GM23248 (cell line): ENCODE measurements at places on chromosomes 1 and 21. TPM values are rescaled to one million over a fixed set of nuclear protein-coding genes. Genes with fewer than 3 reads are reported as not detected.

CLK2 gene
- total RNA-seq: 16.8 and 24.0 TPM in 2 replicates

TMEM81 gene
- 0.51 and 2.2 TPM in 2 replicates for total RNA-seq

LIPI gene
- total RNA-seq: not detected in 2 replicates

IL19 gene
- not detected in 2 replicates for total RNA-seq

GPR161 gene
- 9.0 and 14.2 TPM in 2 replicates for total RNA-seq

RGS8 gene
- not detected in 2 replicates for total RNA-seq

SLC2A5 gene
- total RNA-seq: 0.54 TPM in 1 of 2 replicates, not detected in the other

RNPC3 gene
- total RNA-seq: 4.4 TPM in 2 replicates

CD2 gene
- total RNA-seq: not detected in 2 replicates

RGS4 gene
- total RNA-seq: 27.9 and 42.9 TPM in 2 replicates

VAV3 gene
- total RNA-seq: under 0.01 and 0.63 TPM in 2 replicates

DPT gene
- 11.8 and 14.9 TPM in 2 replicates for total RNA-seq

C1orf141 gene
- not detected in 2 replicates for total RNA-seq

SLAMF9 gene
- not detected in 2 replicates for total RNA-seq

ECM1 gene
- 133 and 160 TPM in 2 replicates for total RNA-seq

KDF1 gene
- total RNA-seq: not detected in 2 replicates

TNNT2 gene
- not detected in 2 replicates for total RNA-seq

LYPD8 gene
- total RNA-seq: not detected in 2 replicates

TMEM54 gene
- total RNA-seq: 41.7 and 60.4 TPM in 2 replicates

COL8A2 gene
- 30.5 and 33.1 TPM in 2 replicates for total RNA-seq

PATJ gene
- 5.3 and 6.8 TPM in 2 replicates for total RNA-seq

SYTL1 gene
- not detected in 2 replicates for total RNA-seq

LAD1 gene
- not detected in 2 replicates for total RNA-seq

RIPPLY3 gene
- not detected in 2 replicates for total RNA-seq

BNIPL gene
- total RNA-seq: not detected in 2 replicates

TENT5C gene
- total RNA-seq: 0.25 TPM in 1 of 2 replicates, not detected in the other

LY9 gene
- total RNA-seq: not detected in 2 replicates

CD84 gene
- not detected in 2 replicates for total RNA-seq

FMO2 gene
- total RNA-seq: not detected in 2 replicates

TFF2 gene
- total RNA-seq: not detected in 2 replicates

GJA5 gene
- 2.3 and 3.2 TPM in 2 replicates for total RNA-seq

SLC5A9 gene
- not detected in 2 replicates for total RNA-seq

MUTYH gene
- total RNA-seq: 14.5 and 15.0 TPM in 2 replicates

PTPN22 gene
- total RNA-seq: 0.51 and 0.86 TPM in 2 replicates

BEST4 gene
- total RNA-seq: 0.32 and 0.76 TPM in 2 replicates

RPS6KA1 gene
- 0.38 and 1.7 TPM in 2 replicates for total RNA-seq

MPL gene
- total RNA-seq: not detected in 2 replicates

OR2T35 gene
- total RNA-seq: not detected in 2 replicates

FAM43B gene
- 0.11 TPM in 1 of 2 replicates, not detected in the other for total RNA-seq
